ENCODE measurements at places on chromosomes 1 and 21.
A peak's percentile ranks its signal among the peaks of the same experiment; 100 is the strongest.

- no peak for DNase-seq
These were observed 9.8 kb downstream of the PDZK1IP1 start for GRCh38 chr1:47179988-47180563.

- no peak for DNase-seq
These were observed 307.4 kb downstream of the DISC1 start for GRCh38 chr1:231933711-231934626.

- peak; percentile 19 for DNase-seq
These were observed 15.1 kb downstream of the SH2D2A start for GRCh38 chr1:156801409-156802121.

DNA sequence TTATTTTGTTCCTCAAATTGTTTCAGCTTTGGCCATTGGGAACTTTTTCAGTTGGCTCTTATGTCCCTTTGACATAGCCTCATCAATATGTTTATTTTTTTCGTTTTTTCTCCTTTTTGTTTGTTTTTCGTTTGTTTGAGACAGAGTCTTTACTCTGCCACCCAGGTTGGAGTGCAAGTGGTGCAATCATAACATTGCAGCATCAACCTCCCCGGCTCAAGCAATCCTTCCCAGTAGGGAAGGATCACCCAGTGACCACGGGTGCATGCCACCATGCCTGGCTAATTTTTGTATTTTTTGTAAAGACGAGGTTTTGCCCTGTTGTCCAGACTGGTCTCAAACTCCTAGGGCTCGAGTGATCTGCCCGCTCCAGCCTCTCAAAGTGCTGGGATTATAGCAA, 8.1 kb downstream of the POLR3GL start:
- no peak for DNase-seq

GRCh38 chr1:78070758-78071157, 25.0 kb downstream of the GIPC2 start:
- no peak for DNase-seq

GRCh38 chr1:19762175-19762779, 37.4 kb downstream of the TMCO4 start:
- no peak for DNase-seq

- no peak for DNase-seq
These were observed 19.8 kb downstream of the PLA2G2E start for GRCh38 chr1:19903621-19904020.

DNA sequence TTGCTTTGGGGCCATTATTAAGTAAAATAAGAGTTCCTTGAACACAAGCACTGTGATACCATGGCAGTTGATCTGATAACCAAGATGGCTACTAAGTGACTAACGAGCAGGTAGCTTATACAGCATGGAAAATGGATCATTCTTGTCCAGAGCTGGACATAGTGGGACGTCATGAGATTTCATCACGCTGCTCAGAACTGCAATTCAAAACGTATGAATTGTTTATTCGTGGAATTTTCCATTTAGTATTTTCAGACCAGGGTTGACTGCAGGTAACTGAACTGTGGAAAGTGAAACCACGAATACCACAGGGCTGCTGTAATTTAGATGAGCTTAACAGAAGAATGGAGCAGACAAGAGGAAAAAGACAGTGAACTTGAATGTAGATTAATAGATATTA, 38.9 kb downstream of the CCDC18 start:
- peak; percentile 31 for DNase-seq

DNA sequence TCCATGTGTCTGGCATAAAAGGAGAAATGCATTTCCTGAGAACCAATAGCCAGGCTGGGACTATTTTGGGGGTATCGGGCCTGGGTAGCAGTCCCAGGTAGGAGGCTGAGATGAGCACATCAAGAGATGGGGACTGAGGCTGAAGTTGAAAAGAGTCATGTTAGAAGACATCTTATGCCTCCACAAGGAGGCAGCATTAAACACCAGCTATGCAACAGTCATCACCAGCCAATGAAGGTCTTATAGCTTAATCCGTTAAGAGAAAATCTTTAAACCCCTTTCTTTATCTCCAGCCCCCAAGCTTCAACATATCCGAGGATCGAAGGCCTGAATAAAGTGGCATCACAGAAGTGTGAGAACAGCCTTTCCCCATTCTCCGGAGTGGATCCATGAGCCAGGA, 640.7 kb upstream of the PTBP2 start:
- DNase-seq = no peak

- peak; percentile 20 for DNase-seq
These were observed 3.1 kb downstream of the ACTA1 start for GRCh38 chr1:229430761-229431283.

DNA sequence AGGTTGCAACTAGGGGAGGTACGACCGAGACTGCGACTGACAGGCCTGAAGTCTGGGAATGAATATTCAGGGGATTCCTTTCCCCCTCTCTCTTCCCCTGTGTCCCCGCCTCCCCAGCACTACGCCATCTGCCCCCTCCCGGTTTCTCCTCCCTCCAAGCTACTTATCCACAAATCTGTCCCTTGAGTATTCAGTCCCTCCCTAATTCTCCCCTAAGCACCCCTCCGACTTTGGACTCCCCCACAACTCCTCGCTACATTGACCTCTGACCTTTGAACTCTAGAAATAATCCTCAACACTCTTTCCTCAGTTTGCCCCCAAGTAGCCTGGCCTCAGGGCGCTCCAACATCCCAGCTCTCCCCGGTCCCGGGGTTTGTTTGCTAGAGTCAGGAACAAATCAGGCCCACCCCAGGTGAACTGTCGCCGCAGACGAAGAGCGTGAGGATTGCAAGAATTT, 393 bp downstream of the LYSMD1 start:
- DNase-seq = no peak

DNA sequence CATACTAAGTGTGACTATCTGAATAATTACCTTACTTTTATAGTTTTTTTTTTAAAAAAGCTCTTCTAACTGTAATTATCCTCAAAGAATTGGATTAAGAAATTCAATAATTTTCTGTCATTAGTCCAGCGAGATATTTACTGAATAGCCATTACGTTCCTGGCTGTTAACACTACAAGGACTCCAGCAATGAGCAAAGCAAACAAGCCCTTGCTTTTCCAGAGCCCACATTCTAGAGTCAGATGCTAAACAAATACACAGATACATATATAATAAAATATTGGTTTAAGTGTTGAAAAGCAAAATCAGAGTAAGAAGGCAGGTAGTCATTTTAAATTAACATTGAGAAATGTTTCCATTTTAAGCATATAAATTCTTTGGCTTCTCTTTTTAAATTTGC, 118.4 kb downstream of the ATF6 start:
- no peak for DNase-seq

GRCh38 chr1:61523893-61524605, 200.9 kb downstream of the TM2D1 start:
- DNase-seq = no peak

GRCh38 chr1:2540816-2541492, 10.9 kb upstream of the HES5 start:
- no peak for DNase-seq

- DNase-seq = no peak
These were observed 13.0 kb upstream of the C1QTNF12 start for GRCh38 chr1:1259540-1259939.

GRCh38 chr1:228297822-228298221, 90.0 kb downstream of the OBSCN start:
- DNase-seq = no peak

- DNase-seq = no peak
These were observed 4.7 kb downstream of the SELENBP1 start for GRCh38 chr1:151367658-151368392.

GRCh38 chr1:197761654-197762053, 13.6 kb downstream of the DENND1B start:
- DNase-seq = peak; percentile 18

GRCh38 chr1:220755309-220755708, 7.2 kb downstream of the MTARC2 start:
- DNase-seq = no peak

DNA sequence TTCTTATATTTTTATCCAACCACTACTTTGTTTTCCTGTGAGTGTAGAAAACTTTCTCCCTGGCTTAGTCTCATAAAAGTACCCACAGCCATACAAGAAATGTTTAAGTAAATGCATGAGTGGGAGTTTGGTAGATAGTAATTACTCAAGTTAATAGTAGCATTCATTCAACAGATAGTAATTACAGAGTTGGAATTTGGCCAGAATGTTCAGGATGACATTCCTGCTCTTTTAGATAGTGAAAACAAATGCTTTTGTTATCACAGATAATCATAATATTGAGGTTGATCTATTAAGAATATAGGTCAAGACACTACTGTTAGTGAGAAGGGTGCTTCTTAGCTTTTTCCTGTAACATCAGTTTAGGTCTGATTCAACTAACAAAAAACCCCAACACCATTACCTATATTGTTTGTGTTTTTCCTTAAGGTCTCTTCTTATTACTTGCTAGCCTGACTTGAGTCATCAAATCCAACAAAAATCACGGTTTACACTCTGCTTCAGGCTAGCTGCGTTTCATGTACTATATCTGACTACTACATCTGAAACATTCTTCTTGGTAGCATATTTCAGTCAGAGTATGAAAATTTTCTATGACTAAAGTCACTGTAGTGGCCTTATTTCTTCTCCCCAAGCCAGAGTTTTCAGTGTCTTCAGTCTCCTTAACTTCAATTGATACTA, 163.7 kb downstream of the HS2ST1 start:
- no peak for DNase-seq

DNA sequence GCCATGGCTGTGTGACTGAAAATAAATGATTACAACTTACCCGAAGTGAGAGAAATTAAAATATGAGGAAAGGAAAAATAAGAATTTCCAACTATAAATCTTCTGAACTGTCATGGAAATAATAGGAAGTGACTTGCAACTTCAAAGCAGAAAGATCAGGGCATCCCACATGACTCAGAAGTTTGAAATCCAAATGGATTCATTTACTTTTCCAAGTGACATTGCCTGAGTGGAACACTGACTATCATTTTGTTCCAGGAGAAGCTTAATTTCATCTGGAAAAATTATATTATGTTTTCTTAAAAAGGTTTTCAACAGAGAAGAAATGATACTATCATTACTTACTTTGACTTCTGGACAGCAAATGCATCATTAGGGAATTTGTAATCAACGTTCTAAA, 110.8 kb downstream of the GREM2 start:
- DNase-seq = no peak

GRCh38 chr1:8104278-8105236, 78.4 kb upstream of the ERRFI1 start:
- peak; percentile 38 for DNase-seq

GRCh38 chr1:109434484-109434883, 8.2 kb upstream of the PSMA5 start:
- no peak for DNase-seq

- no peak for DNase-seq
These were observed 166.1 kb upstream of the DPYD start for GRCh38 chr1:98086796-98087441.

DNA sequence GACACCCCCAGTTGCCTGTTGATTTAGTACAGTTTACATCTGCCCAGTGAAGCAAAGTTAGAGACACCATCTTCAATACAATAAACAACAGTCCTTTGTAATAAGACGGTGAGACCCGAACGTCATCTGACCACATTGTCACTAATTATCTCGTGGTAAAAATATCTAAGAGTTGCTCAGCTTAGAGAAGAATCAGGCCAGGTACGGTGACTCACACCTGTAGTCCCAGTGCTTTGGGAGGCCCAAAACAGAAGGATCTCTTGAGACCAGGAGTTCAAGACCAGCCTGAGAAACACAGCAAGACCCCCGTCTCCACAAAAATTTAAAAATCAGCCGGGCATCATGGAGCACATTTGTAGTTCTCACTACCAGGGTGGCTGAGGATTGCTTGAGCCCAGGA, 53.5 kb downstream of the CD34 start:
- DNase-seq = no peak

GRCh38 chr1:87204441-87204840, 124.2 kb upstream of the LMO4 start:
- no peak for DNase-seq

GRCh38 chr21:44682580-44683151, 703 bp upstream of the KRTAP12-1 start:
- DNase-seq = no peak

DNA sequence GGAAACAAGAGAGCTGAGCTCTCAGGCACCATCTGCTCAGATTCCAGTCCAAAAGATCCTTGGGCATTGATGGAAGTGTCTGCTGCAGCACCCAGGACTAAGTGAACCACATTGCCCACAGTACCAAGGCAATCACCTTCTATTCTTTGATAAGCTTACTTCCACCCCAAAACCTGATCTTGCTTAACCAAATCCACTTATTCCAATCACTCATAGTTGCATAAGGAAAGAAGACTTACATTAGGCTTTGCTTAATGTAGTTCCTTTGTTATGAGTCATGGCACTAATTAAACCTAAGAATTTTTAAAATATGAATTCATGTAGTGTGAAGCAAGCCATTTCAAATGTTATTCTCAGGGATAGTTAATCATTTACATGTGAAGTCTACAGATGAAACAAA, 84.5 kb downstream of the UCHL5 start:
- DNase-seq = no peak

DNA sequence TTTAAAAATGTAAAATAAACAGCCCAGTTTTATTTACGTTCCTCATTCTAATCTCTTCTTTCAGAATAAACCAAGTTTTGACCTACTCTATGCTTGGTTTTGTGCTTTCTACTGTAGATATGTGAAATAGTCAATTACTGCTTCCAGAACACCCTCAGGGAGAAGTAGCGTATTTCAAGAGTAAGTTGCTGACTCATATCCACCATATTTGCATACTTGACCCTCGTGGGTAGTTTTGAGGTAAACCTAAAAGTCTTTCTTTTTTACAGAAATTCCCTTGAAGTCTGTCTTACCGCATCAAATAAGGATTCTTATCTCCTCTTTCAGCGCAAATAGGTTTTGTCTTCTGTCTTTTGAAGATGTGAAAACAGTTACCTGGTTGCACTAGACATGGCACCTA, 1.4 kb upstream of the OR2L3 start:
- no peak for DNase-seq
